ENCODE measurements at places on chromosomes 1 and 21. TPM values are rescaled to one million over a fixed set of nuclear protein-coding genes. Genes with fewer than 3 reads are reported as not detected.

Gene FMOD
- total RNA-seq: not detected

DNA sequence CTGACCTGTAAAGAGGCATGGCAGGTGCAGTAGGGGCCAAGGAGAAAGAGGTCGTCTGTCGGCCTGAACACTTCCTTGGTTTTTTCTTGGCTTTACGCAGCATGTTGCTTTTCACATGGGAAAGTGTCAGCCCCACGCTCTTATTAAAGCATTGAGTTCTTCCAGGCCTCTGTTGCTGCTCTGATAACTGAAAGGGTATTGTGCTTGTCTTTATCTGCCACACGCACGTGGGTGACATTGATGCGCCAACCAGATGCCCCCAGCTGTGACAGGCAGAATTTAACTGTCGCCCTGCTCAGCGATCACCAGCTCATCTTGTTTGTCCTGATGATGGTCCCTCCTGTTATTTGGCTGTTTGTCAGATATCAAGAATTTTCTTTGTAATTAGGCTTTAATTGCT, 76.5 kb downstream of the GALNT2 start:
- no peak for DNase-seq

Gene HOOK1
- 12.6 TPM for total RNA-seq

Gene ADORA3
- 0.39 TPM for total RNA-seq
